Stimulated activated naive CD4-positive, alpha-beta T cell treated with Interleukin-2 at 50 U/mL for 16 hours (primary cell): ENCODE measurements at places on chromosomes 2 and 18.

- DNase-seq = no peak
Measured at GRCh38 chr2:10424051-10424450, 24.1 kb downstream of the ODC1 start.

- no peak for DNase-seq
Measured at GRCh38 chr2:7840651-7841380, 841.0 kb upstream of the ID2 start.

- DNase-seq = no peak
Measured at GRCh38 chr18:59783138-59783537, 85.9 kb upstream of the CCBE1 start.

- DNase-seq = no peak
Measured at GRCh38 chr2:13919981-13920382, 712.5 kb upstream of the LRATD1 start.

GRCh38 chr2:26678035-26678434 lies 14.5 kb upstream of the KCNK3 start:
- no peak for DNase-seq

DNA sequence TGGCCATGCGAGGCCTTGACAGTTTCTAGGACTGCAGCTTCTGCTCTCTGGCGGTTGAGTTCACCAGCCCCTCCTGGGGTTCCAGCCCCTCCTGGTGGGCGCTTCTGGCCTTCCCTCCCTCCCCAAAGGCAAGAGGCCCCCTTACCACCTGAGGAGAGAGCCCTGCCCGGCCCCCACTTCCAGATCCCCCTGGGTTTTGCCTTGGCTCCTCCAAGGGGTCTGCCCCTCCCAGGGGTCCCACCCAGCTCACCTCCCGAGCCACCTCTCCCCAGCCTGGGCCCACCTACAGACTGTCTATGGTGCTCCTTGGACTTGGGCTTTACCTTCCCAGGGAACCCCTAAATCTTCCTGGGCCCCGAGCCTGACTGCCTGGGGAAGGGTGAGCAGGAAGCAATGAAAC lies 264.5 kb downstream of the ATAD2B start:
- no peak for DNase-seq

GRCh38 chr18:7766346-7766745 lies 199.2 kb downstream of the PTPRM start:
- no peak for DNase-seq

DNA sequence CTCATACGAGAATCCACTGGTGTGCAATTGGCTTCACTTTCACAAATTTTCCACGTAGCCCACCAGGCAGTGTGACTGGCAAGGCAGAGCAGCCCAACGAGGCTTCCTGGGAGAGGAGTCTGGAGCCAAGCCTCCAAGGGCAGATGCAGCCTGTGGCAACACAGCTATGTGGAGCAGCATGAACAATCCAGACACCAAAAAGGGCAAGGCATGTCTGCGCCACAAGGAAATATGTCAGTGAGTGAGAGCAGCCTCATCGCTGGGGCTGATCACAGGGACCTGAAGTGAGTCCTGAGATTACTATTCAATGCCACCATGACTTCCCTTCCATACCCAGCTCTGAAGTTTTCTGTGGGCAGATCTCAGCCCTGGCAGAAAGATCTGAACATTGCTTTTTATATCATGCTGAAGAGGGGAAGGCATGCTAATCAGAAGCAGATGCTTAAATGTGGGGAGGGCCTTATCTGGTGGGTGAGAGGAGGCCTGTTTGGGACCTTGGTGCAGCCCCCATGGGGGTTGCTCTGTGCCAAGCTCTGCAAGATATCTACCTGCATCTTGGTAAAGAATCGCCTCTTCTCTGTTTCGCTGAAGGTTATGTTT lies 40.0 kb upstream of the PUM2 start:
- DNase-seq = no peak

DNA sequence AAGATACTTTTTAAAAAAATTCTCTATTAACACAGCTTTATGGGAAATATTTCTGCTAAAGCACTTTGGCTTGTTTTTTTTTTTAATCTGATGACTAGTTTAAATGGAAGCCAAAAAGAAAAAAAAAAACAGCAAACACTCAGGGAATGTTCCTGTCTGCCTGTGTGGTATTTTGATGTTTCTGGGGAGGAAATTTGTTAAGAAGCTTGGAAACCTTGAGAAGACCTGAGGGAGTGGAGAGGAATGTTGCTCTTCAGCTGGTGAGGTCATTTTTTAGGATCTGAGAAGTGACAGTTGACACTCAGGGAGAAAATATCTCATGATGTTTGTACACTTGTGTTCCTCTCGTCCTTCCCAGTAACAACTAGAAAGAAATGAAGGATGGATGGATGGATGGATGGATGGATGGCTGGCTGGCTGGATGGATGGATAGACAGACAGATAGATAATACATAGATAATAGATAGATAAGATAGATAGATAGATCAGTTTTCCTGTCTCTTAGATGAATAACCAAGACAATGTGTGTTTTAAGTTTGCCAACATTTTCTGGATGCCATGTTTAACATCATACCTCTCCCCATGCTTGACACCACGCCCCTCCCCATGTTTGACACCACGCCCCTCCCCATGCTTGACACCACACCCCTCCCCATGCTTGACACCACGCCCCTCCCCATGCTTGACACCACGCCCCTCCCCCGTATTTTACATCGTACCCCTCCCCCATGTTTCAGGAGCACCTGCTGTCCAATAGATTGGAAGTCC lies 84.8 kb downstream of the CTIF start:
- DNase-seq = no peak

GRCh38 chr18:43847164-43848091 lies 570.1 kb upstream of the SYT4 start:
- DNase-seq = no peak

GRCh38 chr2:233244818-233245217 lies 6.7 kb upstream of the ATG16L1 start:
- no peak for DNase-seq

DNA sequence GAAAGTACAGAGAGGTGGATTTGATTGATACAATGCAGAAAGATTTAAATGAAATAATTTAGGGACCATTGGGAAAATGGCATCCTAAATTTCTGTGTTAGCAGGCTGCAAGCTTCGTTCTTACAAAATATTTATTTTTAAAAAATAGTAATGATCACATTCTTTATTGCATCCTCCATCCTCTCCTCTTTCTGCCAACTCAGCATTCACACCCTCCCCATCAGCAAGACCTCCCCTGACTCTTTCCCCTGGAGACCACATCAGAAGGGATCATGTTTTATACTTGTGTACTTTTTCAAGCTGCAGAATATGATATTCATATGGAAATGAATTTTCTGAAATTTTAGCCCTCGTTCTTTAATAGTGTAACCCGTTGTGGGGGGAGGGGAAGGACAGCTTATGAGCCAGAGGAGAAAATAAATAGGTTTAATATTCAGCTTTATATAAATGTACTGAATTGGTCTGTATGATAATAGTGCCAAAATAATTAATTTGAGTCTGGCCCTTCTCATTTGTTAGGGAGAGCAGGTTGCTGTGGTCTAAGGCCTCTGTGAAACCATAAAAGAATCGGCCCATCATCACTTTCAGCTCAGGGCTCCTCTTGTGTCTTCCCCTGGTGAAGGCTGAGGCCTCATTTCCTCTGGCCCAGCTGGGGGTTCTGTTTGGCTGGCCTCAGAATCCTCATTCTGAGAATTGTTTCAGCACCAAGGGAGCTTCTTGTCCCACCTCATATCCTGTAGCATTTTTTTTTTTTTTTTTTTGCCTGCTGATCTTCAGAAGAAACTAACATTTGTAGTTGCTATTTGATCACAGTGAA lies 330.8 kb downstream of the TXNL1 start:
- no peak for DNase-seq

DNA sequence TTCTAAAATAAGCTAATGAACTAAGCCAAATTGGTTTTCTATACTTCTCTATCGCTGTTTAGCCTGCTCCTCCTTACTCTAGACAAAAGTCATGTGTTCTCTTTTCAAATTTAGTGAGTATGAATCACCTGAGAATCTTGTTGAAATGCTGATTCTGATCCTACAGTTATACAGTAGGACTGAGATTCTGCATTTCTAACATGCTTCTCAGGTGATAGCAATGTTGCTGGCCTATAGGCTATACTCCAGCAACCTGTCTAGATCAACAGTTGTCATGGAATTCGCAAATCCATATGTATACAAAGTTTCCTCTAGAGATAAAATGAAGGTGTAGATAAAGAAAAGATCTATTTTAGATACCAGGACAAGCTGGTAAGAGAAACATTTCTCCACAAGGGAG lies 62.9 kb downstream of the MEMO1 start:
- no peak for DNase-seq
